ENCODE measurements at places on chromosomes 1 and 21.

DNA sequence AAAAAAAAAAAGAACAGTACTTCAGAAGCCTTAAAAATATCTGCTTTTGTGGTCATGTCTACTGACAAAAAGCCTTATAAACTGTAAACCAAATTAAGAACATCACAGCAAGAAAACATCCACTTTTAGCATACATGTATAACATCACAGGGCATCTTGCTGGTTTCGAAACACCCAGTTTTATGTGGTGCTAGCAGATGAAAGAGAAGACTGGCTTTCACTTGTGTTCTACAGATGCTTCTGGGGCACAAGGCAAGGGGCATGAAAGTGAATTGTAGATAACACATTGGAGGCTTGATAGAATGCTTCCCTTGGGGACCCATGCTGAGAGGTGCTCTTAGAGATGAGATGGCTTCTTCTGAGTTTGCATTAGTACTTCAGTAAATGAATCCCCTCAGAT is 543.7 kb upstream of the PKN2 start:
- DNase-seq, result no peak

GRCh38 chr1:8024329-8024728 is 1.8 kb downstream of the ERRFI1 start:
- DNase-seq, result no peak

GRCh38 chr1:101026430-101026788 is 825 bp upstream of the DPH5 start:
- no peak for DNase-seq

GRCh38 chr1:2052054-2052679 is 2.0 kb downstream of the PRKCZ start:
- DNase-seq, result no peak

GRCh38 chr1:213783893-213784292 is 203.9 kb upstream of the PROX1 start:
- no peak for DNase-seq

GRCh38 chr1:55382806-55383305 is 167.7 kb upstream of the USP24 start:
- no peak for DNase-seq

DNA sequence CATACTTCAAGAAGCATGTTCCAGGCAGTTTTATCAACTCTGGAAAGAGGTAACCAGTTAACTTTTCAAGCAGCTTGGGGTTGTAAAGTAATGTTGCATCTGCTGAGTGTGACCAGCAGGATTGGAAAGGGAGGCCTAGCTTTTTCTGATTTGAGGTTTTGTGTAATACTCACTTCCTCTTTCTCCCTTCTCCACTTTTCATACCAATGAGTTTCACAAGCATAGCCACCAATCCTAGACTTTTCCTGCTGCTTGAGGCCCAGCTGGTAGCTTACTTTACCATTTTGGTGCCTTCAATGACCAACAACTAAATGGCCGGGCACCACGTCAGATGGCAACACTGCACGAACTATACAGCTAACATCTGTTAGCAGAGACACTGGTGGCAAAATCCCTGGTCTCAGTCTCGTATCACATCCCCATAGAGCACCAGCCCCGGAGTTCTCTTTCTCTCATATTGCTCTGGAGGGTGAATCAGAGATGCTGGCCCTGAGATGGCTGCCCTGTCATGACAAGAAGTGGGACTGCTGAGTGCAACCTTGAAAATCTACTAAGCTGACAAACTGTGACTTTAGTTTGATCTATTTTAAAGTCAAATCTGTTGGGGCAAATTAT is 14.8 kb upstream of the GPR88 start:
- no peak for DNase-seq

- peak; percentile 4 for DNase-seq
Measured at GRCh38 chr1:55127827-55128343, 87.3 kb downstream of the USP24 start.

- peak; percentile 39 for DNase-seq
Measured at GRCh38 chr1:29379443-29380073, 143.2 kb downstream of the PTPRU start.

DNA sequence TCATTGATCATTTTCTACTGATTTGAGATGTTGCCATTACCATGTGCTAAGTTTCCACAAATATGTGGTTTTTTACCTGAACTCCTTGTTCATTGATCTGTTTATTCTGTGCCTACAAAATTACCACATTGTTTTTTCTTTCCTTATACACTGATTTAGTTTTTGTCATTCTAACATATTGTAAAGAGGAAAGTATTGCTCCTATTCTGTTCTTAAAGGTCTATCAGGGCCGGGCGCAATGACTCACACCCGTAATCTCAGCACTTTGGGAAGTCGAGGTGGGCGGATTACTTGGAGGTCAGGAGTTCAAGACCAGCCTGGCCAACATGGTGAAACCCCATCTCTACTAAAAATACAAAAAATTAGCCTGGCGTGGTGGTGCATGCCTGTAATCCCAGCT is 75.1 kb downstream of the CAMTA1 start:
- no peak for DNase-seq

DNA sequence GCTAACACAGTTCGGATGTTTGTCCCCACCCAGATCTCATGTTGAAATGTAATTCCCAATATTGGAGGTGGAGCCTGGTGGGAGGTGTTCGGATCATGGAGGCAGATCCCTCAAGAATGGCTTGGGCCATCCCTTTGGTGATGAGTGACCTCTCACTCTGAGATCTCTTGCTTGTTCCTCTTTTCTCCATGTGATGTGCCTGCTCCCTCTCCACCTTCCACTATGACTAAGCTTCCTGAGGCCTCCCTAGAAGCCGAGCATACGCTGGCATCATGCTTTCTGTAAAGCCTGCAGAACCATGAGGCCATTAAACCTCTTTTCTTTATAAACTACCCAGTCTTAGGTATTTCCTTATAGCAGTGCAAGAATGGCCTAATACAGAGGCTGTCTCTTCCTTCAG is 8.1 kb upstream of the PLA2G5 start:
- no peak for DNase-seq

DNA sequence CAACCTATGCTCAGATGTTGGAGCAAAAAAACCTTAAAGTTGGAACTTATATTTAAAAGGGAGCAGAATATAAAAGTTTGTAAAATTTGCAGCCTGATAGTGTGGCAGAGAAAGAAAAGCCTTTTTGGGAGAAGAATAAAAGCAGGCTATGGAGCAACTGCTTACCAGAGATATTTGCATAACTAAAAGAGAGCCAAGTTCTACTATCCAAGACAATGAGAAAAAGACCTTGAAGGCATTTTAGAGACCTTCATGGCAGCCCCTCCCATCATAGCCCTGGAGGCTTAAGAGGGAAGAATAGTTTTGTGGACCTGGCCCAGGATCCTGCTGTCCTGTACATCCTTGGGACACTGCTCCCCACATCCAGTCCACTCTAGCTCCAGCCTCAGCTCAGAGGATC is 312.5 kb upstream of the ZRANB2 start:
- DNase-seq, result no peak

GRCh38 chr1:58996341-58997059 is 212.7 kb upstream of the JUN start:
- no peak for DNase-seq

GRCh38 chr1:181140891-181141290 is 52.4 kb downstream of the IER5 start:
- no peak for DNase-seq

DNA sequence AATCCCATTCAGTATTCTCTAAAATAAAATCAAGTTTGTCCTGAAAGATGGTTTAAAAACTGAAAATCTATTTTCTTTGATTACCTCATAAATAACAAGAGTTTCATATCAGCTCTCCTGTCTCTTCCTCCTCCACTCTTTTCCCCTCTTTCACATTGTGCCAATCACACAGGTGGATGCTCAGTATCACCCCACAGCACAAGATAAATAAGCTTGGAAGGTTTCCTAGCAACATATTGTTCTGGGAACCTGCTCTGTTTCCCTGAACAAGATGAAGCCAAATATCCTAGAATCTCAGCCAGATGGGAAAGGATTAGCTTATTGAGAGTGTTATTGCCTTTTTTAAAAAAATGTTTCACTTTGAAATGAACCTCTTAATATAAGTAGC is 45.7 kb upstream of the CACYBP start:
- DNase-seq, result no peak

Data from COLO829 (cell line).